ENCODE measurements at places on chromosomes 12 and 14. TPM values are rescaled to one million over a fixed set of nuclear protein-coding genes. Genes with fewer than 3 reads are reported as not detected.

Gene KRT83
- not detected for total RNA-seq

Gene RFLNA
- 0.28 TPM for total RNA-seq

Gene TPPP2
- total RNA-seq: not detected

Gene LAG3
- total RNA-seq: 0.14 TPM

Gene TMPRSS12
- total RNA-seq: not detected

Gene BBS10
- 13.9 TPM for total RNA-seq

Gene DPF3
- total RNA-seq: 2.4 TPM
